T-helper 22 cell (primary cell): ENCODE measurements at places on chromosomes 2 and 18.

GRCh38 chr18:13379062-13379865 lies 160.7 kb downstream of the LDLRAD4 start:
- no peak for DNase-seq

GRCh38 chr2:53630026-53630606 lies 137.5 kb upstream of the CHAC2 start:
- DNase-seq, result no peak

DNA sequence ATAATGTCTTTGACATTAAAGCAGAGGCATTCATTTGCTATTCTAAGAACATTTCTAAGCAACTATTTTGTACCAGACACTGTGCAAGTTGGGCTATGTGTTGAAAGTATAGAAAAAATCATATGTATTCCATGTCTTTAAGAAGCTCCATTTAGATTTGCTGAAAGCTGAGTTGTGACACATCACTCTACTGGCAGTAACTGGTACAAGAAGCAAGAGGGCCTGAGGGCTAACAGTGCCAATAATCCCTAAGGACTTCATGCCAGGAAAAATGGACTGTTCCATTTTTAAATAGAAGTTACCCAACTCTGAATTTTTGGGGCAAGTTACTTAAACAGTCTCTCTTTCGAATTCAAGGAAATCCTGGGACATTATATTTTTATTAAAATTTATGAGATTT lies 178.7 kb downstream of the SRBD1 start:
- no peak for DNase-seq

- no peak for DNase-seq
Observed at GRCh38 chr2:66134138-66134701, 300.7 kb upstream of the MEIS1 start.

DNA sequence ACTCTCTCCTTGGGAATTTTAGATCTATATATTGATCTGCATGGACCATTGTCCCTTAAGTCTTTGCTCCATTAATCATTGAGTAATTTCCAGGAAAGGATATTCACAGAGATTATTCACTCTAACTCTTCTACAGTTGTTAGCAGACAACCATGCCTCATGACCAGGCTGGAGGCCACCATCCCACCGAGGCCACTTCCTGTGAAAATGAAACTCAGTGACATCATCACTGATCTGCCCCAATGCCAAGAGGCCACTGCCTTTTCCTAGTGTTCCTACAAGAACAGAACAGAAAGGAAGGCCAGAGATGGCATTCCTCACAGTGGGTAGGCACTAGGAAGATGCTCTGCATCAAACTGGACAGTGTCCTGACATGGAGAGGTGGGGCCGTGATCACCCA lies 161.3 kb downstream of the DTNA start:
- no peak for DNase-seq

DNA sequence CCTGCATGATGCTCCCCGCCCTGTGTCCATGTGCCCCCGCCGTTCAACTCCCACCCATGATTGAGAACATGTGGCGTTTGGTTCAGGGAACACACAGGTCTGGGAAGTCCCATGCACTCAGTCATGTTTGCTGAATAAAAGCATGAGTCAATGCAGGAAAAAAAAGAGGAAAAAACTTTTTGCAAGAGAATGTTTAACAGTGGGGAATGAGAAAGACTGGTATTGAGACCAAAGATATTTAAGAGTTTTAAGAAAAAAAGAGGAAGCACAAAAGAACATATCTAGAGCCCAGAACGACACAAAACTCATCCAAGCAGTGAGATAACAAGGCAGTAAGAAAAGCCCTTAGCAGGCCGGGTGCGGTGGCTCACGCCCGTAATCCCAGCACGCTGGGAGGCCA lies 279.2 kb upstream of the THSD7B start:
- DNase-seq, result no peak

DNA sequence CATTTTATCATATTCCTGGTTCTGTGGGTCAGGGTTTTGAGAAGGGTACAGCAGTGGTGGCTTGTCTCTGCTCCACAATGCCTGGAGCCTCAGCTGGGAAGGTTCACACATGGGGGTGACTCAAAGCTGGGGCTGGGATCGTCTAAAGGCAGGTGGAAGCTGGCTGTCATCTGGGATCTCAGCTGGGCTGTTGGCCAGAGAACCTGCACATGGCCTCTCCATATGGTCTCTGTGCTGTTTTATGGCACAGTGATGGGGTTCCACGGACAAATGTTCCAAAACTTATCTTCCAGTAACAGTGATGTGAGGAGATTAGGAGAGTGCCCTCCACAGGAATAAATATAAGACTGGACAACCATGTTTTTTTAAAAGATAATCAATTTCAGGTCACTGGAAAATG lies 191.4 kb downstream of the SS18 start:
- no peak for DNase-seq

GRCh38 chr2:138274421-138275291 lies 226.9 kb upstream of the SPOPL start:
- no peak for DNase-seq

DNA sequence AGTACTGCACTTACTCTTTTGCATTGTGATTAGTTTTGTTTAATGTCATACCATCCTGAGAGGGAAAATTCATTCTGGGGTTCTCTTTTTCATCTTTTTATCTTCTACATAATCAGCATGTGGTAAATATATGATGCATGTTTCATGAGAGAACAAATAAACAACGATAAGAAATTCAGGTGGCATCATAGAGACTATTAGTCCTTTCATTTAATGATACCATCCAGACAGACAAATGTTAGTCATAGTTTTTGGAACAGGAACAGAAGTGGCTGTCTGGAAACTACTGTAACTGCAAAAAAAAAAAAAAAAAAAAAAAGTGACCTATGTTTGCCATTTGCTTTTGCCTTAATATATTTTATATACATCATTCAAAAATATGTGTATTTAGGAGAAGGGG lies 761.0 kb downstream of the EPHA4 start:
- DNase-seq, result no peak

- no peak for DNase-seq
Observed at GRCh38 chr2:238488347-238488826, 61.7 kb downstream of the ASB1 start.

- DNase-seq, result no peak
Observed at GRCh38 chr2:133166031-133166430, 402.2 kb downstream of the NCKAP5 start.

DNA sequence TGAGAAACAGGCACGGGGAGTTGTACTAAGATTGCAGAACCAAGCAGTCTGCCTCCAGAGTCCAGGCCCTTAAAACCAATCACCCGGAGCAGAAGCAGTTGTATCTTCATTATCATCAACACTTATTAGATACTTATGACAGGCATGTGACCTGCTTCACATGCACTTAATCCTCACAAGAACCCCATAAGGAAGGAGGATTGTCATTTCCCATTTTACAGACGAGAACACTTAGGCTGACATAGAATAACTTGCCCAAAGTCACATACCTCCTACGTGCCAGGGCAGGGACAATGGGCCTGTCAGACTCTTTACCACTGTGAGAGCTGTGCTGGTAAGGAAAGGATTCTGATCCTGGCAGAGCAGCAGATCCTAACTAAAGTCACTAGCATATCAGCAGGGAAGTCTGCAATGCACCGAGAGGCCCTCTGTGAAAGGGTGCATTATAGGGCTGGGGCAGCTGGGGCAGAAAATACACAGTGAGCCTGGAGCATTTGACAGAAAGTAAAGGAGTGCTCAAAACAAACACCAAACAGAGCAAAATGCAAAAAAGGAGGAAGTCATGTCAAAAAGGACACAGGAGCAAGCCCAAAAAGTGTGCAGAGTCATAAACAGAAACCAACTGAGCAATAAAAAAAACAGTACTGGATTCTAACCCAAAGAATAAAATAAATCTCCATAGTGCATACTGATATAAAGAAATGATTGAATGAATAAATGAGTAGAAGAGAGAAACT lies 55.9 kb upstream of the SP3 start:
- no peak for DNase-seq

DNA sequence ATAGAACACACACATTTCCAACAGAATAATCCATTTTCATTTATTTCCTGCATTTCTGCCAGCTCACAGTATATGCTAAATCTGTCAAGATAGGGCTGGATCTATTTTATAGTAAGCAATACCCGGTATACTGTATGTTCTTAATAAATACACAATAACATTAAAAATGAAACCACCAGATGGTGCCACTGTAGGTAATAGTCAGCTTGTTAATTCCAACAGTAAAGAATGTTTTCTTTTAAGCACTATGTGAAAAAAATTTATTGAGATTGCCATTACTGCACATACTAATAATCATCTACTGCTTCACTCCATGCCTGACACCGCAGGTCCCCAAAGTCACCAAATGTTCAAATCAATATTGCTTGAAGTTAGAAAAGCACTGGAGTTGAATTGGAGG lies 131.5 kb upstream of the PGAP1 start:
- no peak for DNase-seq

GRCh38 chr2:48319863-48320262 lies 210.1 kb upstream of the STON1 start:
- DNase-seq, result no peak
